ENCODE measurements at places on chromosomes 1 and 21. TPM values are rescaled to one million over a fixed set of nuclear protein-coding genes. Genes with fewer than 3 reads are reported as not detected.

Gene GBP2
- 151 TPM for total RNA-seq

DNA sequence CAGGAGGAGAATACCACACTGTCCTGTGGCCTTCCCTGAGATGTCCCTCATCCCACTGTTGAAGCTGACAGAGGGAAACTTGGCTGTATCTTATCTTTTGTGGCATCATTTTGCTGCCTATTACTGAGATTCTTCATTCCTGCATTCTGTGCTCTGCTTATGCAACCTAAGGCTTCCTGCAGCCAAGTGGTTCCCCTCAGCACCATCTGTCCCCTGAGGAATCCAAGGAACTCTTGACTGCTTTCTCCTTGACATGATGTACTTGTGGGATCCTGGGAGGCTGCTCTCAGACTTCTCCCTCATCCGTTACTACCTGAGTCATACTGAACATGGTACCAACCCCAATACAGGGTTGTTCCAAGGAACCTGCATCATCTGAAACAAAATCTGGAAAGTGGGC lies 21.1 kb upstream of the RIMKLA start:
- H3K36me3 ChIP-seq, result no peaks in the 10 kb centered on the region
- no peak for DNase-seq
- no peak overlapping the region for H3K4me3 ChIP-seq

GRCh38 chr1:58813801-58814200 lies 30.0 kb upstream of the JUN start:
- peak overlapping the region; percentile 92 for H3K27ac ChIP-seq
- H3K4me3 ChIP-seq, result no peak overlapping the region
- DNase-seq, result no peak
- H3K27me3 ChIP-seq, result no peaks in the 10 kb centered on the region
- no peaks in the 10 kb centered on the region for H3K36me3 ChIP-seq

Gene AADACL3
- total RNA-seq, result not detected

Gene TMEM61
- not detected for total RNA-seq

Gene HSD11B1
- not detected for total RNA-seq

Gene ANKRD35
- total RNA-seq, result not detected

Gene LCE2B
- not detected for total RNA-seq

DNA sequence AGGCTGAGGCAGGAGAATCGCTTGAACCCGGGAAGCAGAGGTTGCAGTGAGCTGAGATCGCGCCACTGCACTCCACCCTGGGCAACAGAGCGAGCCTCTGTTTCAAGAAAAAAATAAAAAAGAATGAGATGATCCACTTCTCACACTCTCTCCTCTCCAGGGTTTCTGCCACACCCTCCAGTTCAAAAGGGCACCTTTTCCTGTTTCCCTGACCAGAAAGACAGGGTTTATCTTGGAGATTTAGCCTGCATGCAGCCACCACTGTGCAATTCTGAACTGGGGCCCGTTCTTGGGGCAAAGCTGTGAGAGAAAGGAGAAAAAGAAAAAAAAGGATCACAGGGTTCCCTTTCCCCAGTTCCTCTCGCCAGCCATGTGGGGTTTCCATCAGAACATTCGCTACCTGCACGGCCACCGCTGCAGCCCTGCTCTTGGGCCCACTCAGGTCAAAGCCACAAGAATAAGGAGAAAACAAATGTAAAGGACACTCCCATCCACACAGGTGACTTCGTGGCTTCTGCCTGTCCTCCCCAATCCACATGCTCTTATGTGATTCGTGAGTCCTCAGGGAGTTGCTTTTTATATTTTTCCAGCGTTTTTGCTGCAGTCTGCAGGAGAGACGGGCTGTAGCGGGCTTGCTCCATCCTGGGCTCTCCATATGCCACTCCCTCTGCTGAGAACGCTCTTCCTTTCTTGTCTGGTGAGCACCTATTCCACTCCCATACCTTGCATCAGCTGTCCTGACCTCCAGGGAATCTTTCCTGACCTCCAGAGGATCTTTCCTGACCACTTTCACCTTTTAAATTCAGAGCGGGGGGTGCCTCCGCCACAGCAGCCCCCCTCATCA lies 26.4 kb downstream of the GNG4 start:
- no peaks in the 10 kb centered on the region for H3K4me1 ChIP-seq
- no peak overlapping the region for H3K4me3 ChIP-seq
- no peak overlapping the region for H3K27ac ChIP-seq
- peaks cover 12% of the 10 kb centered on the region for H3K27me3 ChIP-seq

GRCh38 chr1:89953131-89953626 lies 41.7 kb upstream of the ZNF326 start:
- no peak for DNase-seq
- no peak overlapping the region for H3K4me3 ChIP-seq
- H3K27me3 ChIP-seq, result no peaks in the 10 kb centered on the region
- no peak overlapping the region for H3K27ac ChIP-seq
- H3K36me3 ChIP-seq, result no peaks in the 10 kb centered on the region

Gene TMEM51
- total RNA-seq, result not detected

Gene PRR9
- total RNA-seq, result not detected

- no peak overlapping the region for H3K4me3 ChIP-seq
- no peak overlapping the region for H3K27ac ChIP-seq
- no peak for DNase-seq
- H3K36me3 ChIP-seq, result no peaks in the 10 kb centered on the region
These were observed 77.6 kb downstream of the MATN1 start for GRCh38 chr1:30645807-30646206.

GRCh38 chr1:236997882-236998281 lies 6.4 kb downstream of the MT1HL1 start:
- H3K4me1 ChIP-seq, result no peaks in the 10 kb centered on the region
- H3K27ac ChIP-seq, result no peak overlapping the region
- peaks cover 6% of the 10 kb centered on the region for H3K27me3 ChIP-seq
- H3K36me3 ChIP-seq, result no peaks in the 10 kb centered on the region

DNA sequence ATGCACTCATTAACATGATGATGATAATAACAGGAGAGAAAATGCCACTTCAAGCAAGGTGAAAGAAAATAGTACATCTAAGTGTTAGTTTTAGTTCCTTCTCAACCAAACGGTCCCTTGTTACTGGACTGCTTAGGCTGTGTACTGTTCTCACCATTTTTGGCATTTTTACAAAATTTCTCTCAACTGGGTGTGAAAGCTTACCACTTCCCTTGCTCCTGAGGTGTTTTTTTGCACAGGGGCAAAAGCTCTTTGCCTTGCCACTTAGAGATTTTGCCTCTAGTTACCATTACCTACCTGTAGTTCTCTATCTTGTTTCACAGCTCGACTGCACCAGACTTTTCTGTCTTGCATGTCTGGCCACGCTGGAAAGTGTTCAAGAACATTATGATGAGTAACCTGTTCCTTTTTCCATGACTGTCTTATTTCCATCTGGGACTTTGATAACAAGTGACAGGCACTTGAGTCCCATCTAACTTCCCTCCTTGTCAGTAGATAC lies 10.7 kb downstream of the NEK7 start:
- peak; percentile 61 for DNase-seq
- peak overlapping the region; percentile 75 for H3K4me3 ChIP-seq
- H3K36me3 ChIP-seq, result no peaks in the 10 kb centered on the region

Gene CLDN8
- total RNA-seq, result not detected

DNA sequence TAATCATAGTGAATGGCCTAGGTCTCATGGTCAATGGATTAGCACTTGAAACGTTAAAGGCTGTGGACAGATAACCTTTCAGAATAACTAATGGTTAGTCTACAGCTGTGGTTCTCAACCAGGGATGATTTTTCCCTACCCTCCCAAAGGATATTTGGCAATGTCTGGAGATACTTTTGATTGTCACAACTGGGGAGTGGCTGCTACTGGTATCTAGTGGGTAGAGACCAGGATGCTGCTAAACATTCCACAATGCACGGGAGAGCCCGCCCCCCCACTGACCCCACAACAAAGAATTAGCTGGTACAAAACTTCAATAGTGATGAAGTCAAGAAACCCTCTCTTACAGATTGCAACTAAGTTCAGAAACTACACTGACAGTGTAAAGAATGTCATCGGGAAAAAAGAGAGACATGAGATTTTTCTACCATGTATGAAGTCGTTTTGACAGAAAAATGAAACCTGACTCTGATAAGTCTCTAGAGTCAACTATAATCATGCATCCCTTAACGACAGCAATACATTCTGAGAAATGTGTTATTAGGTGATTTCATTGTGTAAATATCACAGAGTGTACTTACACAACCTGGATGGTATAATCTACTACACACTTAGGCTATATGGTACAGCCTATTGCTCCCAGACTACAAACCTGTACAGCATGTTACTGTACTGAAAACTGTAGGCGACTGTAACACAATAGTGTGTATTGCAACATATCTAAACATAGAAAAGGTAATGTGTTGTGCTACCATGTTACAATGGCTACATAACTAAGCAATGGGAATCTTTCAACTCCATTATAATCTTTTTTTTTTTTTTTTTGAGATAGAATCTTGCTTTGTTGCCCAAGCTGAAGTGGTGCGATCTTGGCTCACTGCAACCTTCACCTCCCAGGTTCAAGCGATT lies 49.7 kb upstream of the PRDX6 start:
- H3K4me1 ChIP-seq, result peaks cover 14% of the 10 kb centered on the region
- no peak overlapping the region for H3K27ac ChIP-seq
- peaks cover 9% of the 10 kb centered on the region for H3K36me3 ChIP-seq

Gene S100A7
- not detected for total RNA-seq

DNA sequence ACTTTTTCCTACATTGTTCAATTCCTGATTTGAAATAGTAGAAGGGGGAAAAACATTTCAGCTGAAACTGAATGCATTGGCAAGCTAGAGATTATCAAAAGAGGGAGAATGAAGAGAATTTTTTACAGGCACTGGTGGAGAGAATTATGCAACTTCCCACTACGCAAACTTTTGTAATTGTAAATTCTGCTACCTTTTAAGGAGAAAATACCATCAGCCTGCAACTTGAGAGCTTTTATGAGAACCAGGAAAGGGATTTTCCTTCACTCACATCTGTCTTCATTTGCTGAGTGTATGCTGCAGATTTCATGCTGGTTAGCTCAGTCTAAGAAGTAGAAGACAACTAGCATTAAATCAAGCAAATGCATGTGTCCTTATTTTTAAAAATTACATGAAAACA lies 43.7 kb downstream of the ADAMTS1 start:
- H3K4me3 ChIP-seq, result no peak overlapping the region
- DNase-seq, result no peak
- H3K27me3 ChIP-seq, result peaks cover 1% of the 10 kb centered on the region
- no peaks in the 10 kb centered on the region for H3K4me1 ChIP-seq

GRCh38 chr1:207156095-207156494 lies 52.1 kb downstream of the C4BPA start:
- H3K4me3 ChIP-seq, result no peak overlapping the region
- peaks cover 27% of the 10 kb centered on the region for H3K36me3 ChIP-seq
- DNase-seq, result no peak

DNA sequence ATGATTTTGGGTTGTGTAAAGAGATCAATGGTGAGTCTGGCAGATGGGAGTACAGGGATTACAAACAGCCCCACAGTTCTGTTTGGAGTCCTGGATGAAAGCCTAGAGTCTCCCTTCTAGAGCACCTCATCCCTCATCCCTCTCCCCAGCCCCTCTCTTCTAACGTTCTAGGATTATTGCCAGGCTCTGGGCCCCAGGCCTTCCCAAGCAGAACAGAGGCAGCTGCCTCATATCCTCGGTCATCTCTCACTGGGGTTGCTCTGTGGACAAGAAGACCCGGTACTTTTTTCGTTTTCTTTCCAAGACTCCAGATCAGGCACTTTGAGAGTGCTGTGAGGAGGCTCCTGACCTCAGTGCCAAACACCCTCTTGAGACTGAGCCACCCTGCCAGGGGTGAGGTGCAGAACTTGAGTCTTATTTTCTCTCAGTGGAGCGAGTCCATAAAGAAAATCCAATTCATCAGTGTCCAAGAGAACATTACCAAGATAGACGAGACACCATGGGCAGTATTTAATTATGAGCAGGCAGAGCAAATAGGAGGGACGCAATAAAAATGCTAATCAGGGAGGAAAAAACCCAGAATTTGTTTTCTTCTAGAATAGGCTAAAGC lies 17.1 kb upstream of the KCND3 start:
- H3K4me1 ChIP-seq, result peaks cover 5% of the 10 kb centered on the region
- peaks cover 27% of the 10 kb centered on the region for H3K27me3 ChIP-seq
- H3K27ac ChIP-seq, result no peak overlapping the region
- H3K36me3 ChIP-seq, result no peaks in the 10 kb centered on the region
- H3K4me3 ChIP-seq, result no peak overlapping the region
- no peak for DNase-seq

GRCh38 chr1:198655459-198656121 lies 16.8 kb downstream of the PTPRC start:
- peak overlapping the region; percentile 97 for H3K27ac ChIP-seq
- H3K27me3 ChIP-seq, result no peaks in the 10 kb centered on the region
- peaks cover 47% of the 10 kb centered on the region for H3K36me3 ChIP-seq
- DNase-seq, result no peak
- peak overlapping the region; percentile 81 for H3K4me3 ChIP-seq
- H3K4me1 ChIP-seq, result peaks cover 66% of the 10 kb centered on the region

DNA sequence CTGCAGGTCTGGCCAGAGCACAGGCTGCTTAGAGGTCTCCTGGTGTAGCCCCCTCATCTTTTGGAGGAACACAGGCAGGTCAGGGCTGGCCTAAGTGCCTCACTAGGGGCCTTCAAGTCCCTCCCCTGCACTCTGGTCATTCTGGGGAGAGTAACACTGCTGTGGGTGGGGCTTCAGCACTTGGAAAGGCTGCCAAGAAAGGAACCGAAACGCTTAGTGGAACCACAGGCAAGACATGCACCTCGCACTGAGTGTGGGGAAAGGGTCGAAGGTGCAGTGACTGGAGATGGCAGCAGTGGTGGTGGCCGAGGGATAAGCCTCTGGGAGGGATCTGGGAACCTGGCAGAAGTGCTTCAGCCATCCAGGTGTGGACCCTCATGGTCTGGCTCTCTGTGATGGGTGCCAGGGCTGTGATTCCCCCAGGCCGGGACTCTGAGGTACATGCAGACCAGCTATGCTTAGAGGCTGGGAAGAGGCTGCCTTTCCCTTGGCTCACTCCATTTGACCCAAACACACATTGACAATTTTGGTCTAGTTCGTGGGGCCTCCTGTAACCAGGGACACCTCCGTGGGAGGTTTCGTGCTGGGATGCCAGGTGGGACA lies 182.9 kb upstream of the CSF3R start:
- H3K27ac ChIP-seq, result no peak overlapping the region
- H3K36me3 ChIP-seq, result no peaks in the 10 kb centered on the region
- H3K4me1 ChIP-seq, result no peaks in the 10 kb centered on the region
- no peak overlapping the region for H3K4me3 ChIP-seq

Gene S100A4
- total RNA-seq, result 115 TPM

DNA sequence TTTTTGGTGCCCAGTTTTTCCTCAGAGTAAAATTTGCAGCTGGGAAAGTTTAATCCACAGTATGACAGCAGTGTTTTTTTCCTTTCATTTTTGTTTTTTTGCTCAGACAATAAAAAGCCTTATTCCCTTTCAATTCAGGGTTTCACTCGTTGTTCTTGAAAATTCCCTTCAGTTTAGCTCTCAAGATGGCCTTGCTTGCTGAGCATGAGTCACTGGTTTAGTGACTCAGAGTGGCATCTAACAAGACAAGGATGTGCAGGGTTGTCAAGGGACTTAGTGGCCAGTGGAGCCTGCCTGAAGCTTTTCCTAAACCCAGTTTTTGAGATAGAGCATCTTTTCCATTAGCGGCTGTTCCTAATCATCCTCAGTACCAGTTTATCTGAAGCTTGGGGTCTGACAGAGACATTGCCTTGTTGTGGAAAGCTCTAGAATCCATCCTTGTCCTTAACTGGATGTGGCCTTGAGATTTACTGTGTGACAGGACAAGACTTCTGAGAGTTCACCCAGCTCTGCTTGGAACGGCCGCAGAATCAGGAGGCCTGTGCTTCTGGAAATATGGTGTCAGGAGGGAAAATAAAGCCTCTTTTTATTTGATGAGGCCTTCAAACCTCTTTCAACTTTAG lies 48.4 kb upstream of the DNAJC6 start:
- peaks cover 2% of the 10 kb centered on the region for H3K4me1 ChIP-seq
- no peaks in the 10 kb centered on the region for H3K36me3 ChIP-seq
- no peak for DNase-seq
- H3K4me3 ChIP-seq, result no peak overlapping the region
- H3K27me3 ChIP-seq, result no peaks in the 10 kb centered on the region
- peak overlapping the region; percentile 49 for H3K27ac ChIP-seq

Gene CLCA2
- not detected for total RNA-seq

Gene SRM
- 55.0 TPM for total RNA-seq
